CD4-positive, alpha-beta T cell treated with Interleukin-12 subunit alpha and Interleukin-12 subunit beta, for 1 hour (primary cell): ENCODE measurements at places on chromosomes 1 and 21.

GRCh38 chr1:91725989-91726721 lies 159.8 kb downstream of the TGFBR3 start:
- no peak for DNase-seq

DNA sequence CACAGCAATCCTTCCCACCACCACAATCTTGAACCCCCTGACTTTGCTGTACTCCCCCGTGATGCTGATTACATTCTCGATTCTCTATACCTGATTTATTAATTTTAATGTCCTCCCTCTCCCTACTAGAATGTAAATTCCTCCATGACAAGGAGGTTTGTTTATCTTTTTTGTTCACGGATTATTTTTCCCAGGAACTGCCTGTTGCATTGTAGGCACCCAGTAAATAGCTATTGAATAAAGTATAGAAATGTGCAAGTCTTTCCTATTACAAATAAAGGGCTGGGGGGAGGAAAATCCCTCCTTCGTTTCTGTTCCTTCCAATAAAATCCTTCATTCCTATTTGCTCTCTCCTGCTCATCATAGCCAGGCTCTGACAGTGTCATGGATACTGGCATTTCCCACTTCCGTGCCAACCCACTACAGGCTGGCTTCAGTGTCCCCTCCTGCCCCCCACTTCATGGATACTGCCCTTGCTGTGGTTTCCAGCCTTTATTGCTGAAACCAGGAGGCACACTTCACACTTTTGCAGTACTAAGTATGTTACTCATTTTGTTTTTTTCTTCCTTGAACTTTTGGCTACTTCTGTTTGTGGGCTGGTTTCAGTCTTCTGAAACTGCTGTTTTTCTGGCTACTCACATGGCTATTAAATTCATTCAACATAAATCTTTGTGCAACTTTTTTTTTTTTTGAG lies 7.5 kb downstream of the KIF1B start:
- no peak for DNase-seq

- DNase-seq = no peak
Measured at GRCh38 chr1:36326499-36326898, 3.1 kb upstream of the EVA1B start.

DNA sequence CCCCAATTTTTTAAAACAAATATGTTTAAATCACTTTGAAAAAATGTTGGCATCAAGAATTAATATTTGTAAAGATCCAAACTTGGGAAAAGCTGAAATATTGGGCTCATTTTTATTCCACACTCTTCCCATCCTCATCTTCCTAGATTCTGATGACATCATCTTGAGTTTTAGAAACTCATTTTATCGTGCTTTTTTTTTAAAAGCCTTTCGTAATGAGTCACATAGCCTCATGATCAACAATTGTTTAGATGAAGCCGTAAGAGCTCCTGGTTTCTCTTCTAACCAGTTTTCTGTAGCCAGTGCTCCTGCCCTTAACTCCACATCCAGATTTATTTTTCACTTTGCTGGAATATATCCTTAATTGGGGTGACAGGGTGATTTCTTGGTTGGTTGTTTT lies 78.6 kb downstream of the POFUT2 start:
- no peak for DNase-seq

GRCh38 chr21:34110594-34111202 lies 37.3 kb downstream of the MRPS6 start:
- DNase-seq = no peak

DNA sequence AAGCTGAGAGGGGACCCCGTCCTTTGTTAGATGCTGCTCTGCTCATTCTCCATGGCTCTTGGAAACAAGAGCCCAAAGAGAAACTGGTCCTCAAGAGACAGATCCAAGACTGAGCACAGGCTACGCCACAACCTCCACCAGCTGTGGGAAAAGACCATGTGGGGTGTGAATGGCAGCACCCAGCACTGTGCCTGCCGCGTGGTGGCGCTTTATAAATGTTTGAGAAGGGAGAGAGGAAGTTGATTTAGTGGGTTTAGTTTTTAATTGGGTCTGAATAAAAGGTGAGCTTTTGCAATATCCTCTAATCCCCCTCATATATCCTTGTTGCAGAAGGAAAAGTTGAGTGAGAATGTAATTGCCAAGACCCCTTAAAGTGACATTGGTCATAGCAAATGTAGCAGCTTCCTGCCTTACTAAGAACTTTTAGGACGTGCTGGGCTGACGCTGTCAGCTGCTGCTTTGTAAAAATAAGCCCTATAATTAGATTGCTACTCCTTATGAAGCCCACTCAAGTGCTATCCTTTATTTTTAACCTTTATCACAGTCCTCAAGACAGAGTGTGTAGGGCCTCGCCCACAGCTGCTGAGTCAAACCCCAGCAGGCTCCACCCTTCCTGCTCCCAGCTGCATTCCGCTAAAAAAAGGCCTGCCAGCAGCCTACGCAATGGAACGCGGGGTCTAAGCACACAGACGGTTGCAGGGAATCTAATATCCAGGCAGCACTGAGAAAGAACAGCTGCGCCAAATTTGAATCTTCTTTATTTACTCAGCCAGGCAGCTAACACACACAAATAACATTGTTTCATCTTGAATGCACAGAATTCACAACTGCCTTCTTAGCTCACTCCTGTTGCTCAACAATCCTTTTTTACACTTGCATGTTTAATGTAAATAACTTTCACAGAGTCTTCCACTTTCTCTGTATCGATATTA lies 47.4 kb upstream of the PRDX6 start:
- DNase-seq = peak; percentile 67

DNA sequence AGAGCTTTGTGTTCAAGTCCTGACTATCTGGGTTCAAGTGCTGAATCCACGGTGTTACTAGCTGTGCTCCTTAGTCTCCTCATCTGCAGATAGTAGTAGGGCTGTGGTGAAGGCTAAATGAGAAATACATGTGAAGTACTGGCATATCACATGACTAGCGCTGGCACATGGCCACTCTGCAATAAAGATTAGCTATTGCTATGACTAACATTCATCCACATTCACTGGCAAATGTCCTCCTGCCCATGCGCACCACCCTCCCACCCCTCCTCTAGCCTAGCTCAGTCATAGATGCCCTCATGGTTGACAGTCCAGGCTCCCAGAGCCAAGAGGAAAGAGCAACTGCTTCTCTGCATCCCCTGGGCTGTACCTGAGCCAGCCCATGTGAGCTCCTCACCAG lies 8.5 kb upstream of the COL8A2 start:
- DNase-seq = no peak

GRCh38 chr1:27970401-27970800 lies 10.6 kb downstream of the XKR8 start:
- DNase-seq = no peak

DNA sequence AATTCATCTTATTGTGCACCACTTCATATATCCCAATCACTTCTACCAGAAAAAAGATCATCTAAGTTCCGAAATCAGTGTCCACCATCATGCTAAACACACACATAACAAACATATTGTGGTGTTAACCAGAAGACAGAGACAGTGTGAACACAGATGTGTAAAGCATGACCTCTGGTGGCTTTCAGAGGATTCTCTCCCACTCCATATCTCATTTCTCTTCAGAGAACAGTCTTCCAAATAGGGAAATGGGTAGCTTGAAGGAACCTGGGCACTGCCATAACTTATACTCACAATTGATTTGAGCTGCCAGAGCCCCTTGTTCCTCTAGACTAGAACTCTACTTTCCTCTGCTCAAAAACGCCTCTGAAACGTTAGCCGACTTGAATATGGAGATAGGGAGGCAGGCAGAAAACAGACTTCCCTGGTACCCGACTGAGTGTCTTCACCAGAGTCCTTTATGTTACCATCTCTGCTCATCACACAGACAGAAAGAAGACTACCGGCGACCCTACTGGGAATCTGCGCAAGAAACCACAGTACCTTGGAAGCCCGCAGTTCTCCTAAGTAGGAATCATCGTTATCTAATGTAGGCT lies 1.8 kb upstream of the ELAPOR1 start:
- peak; percentile 33 for DNase-seq

- DNase-seq = no peak
Measured at GRCh38 chr1:4512636-4513035, 141.8 kb upstream of the AJAP1 start.

DNA sequence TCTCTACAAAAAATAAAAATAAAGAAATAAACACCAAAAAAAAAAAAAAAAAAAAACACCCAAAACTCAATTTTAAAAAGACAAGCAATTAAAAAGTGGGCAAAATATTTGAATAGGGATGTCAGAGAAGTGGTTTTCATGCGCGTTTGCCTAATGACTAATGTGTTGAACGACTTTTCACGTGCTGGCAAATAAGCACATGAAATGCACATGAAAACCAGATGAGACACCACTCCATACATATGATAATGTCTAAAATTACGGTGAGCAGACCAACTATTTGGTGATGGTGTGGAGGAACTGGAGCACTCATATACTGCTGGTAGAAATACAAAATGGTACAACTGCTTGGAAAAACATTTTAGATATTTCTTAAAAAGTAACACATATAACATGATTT lies 39.4 kb upstream of the UHMK1 start:
- DNase-seq = no peak

DNA sequence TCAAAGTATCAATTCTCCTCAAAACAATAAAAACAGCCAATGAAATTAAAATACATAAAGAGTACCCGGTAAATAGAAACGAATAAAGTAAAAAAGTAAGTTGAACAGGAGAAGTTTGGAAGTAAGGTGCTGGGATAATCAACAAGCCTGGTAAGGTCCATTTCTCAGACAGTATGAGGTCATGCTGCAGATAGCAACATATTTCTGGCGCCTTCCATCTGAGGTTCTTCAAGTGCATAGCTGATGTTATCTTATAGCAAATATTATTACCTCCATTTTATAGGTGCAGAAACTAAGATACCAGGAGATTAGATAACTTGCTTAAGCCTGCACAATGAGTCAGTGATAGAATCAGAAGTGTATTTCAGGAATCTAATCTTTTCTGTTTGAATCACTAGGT lies 23.7 kb upstream of the CEP350 start:
- DNase-seq = no peak

DNA sequence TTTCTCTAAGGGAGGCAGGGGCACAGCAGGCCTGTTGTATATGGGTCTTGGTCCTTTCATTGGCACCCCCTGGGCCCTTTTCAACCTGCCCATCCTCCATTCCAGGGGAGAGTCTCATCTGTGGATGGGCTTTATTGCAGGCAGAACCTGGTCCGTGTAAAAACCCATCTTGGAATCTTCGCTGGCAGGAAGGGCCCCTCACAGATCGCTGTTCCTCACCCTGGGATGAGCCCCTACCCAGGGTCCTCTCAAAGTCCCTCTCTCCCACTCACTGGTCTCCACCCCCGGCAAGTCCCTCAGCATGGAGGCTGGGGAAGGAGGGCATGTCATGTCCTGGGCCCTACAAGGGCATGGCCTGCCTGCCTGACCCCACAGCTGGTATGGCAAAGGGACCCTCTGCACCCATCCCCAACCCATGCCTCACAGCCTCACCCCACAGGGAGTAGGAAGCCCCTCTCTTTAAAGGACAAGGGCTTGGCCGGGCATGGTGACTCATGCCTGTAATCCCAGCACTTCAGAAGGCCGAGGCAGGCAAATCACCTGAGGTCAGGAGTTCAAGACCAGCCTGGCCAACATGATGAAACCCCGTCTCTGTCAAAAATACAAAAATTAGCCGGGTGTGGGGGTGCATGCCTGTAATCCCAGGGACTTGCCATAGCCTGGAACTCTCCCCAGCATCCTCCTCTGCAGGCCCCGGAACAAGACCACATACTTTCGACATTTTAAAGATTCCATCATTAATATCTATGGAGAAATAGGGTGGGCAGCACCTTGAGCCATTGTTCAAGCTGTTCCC lies 13.2 kb upstream of the CDA start:
- DNase-seq = no peak

- peak; percentile 28 for DNase-seq
Measured at GRCh38 chr21:31558189-31558961, 101.1 kb upstream of the SOD1 start.

DNA sequence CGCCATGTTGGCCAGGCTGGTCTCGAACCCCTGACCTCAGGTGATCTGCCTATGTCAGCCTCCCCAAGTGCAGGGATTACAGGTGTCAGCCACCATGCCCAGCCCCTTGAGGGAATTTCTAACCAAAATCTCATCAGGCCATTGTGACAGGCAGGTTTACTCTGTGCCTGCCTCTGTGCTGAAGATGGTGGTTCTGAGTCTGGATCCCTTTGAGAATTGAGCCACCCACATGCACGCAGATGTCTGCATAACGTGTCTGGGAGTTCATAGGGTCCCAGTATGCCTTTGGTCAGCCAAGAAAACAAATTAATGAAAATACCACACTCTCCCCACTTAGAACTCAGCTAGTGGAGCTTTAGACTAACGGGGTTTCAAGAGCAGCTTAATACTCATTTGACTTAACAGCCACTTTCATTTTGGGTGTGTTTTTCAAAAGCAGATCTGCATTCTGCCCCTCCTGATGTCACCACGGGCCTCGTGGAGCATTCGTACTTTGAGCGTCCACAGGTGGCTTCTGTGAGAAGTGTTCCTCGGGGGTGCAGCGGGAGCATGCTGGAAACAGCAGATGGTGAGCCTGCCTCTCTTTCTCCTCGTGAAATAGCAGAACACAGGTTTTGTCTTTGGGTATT lies 45.3 kb downstream of the DIP2A start:
- no peak for DNase-seq

DNA sequence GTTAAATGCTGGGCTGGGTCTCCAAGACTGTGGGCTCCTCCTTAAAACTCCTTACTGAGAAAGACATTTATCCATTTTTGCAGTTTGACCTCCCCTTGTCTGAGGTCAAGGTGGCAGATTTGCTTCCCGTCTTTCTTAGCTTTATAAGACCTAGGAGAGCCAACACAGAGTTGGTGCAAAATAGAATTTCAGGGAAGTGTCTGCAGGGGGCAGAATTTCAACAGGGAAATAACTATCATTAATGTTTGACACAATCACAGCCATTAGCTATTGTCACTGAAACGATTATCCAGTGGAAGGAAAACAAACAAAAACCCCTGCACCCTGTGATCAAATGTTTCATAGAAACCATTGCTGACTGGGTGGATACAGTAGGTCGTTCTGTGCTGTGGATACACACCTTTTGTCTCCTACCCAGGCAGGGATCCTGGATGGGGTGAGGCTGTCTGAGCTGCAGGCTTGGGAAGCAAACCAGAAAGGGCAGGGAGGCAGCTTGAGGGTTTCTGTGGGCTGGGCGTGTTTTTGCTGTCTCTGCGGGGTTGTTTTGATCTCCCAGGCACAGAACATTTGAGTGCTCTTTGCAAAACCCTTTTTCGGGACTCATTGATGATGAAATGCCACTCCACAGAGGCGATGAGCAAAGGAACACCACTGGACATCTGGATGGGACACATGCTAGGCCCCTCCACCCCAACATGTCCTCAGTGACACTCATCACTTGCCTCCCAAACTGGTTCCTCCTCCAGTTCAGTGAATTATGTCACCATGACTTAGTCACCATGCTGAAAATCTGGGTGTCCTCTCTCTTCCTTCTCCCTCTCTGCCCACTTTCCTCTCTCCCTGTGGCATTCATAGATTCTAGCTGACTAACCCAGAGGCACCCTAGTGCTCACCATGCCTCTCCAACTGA lies 94.2 kb upstream of the SERBP1 start:
- DNase-seq = no peak

- peak; percentile 4 for DNase-seq
Measured at GRCh38 chr1:41313661-41314131, 47.5 kb upstream of the FOXO6 start.
